ENCODE measurements at places on chromosomes 5 and 9.

DNA sequence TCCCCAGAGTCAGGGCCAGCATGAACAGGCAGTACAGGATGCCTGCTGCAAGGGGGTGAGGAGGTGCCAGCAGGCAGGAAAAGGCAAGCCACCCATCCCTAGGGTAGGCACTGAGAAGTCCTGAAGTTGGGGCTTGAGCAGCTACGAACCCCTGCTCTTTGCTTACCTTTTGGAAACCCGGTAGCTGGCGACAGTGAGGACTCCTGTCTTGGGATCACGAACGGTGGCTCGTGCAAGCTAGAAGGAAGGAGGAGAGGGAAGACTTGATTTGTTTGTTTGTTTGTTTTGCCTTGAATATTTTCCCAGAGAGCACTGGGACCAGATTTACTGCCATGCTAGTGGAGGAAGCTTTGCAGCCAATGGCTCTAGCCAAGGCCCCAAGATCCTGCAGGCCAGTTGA, 23.7 kb downstream of the P4HA2 start:
- DNase-seq: no peak

DNA sequence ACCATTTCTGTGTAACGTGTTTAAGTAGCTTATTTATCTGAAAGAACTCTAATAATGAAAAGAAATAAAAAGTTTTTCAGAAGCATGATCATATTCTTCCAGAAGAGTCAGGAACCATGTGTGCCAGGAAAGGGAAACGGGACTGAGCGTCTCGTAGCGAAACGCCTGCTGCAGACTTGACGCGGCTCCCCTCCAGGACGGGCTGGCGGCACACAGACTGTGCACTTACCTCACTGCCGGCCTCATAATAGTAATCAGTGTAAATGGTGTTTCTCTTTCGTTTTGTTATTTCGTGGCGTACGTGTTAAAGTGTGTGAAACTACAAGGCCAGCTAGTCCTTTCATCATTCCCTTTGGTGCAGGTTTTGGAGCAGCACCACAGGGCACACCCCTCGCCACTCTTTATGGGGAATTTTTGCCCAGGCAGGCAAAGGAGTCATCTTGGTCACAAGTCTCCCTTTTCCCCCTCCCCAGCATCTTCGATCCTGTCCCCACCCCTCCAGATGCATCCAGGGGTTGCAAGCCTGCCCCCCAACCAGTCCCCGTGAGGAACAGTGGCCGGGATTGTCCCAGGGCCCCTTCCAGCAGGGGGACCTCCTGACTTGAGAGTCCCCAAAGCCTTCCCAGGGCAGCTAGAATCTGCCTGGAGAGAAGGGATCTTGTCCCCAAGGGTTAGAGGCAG, 233.1 kb downstream of the FANCC start:
- no peak for DNase-seq

GRCh38 chr9:18825656-18826170, 207.3 kb downstream of the SAXO1 start:
- no peak for DNase-seq

GRCh38 chr9:137053944-137054931, at the start of gene ENTPD2:
Gene ENTPD2 (minus strand): TSS chr9:137054061. CDS start chr9:137053997, 64 bp downstream.
- DNase-seq: peak; percentile 66

- peak; percentile 26 for DNase-seq
Observed at GRCh38 chr5:180209137-180209581, at the start of gene RASGEF1C. Gene RASGEF1C (minus strand): TSS chr5:180209211. CDS start chr5:180138052, 71,159 bp downstream.

DNA sequence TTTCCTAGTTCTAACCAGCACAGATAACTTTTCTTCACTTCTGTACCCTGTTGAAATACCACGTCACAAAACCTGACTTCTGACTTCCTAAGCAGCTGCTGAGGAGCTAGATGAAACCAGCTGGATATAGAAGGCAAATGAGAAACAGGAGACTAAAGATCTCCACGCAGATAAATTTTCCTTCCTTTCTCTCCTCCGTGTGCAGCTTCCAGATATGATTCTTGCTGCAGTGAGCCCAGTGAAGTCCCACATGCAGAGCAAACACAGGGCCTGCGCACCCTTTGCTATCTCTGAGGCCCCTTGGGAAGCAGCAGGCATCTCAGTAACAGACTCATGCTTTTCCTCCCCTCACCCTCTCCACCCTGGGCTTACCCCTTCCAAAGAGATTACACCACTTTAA, 1638.3 kb downstream of the MAT2B start:
- DNase-seq: no peak

DNA sequence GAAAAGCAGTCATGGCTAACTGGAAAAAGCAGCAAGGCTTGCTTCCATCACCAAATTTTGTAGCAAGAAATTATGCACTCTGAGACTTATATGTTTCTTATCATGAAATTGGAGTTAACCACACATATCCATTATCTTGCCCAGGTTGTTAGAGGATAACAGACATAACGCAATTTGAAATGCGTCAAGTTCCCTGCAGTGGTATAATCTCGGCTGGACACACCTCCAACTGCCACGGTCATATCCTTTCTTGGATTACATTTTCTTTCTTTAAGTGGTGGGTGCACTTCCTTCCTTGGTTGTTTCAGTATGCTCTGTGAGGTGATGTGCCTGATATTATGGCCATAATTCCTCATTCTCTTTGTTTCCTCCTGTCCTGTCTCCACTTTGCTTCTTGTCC, 695.0 kb upstream of the DMAC1 start:
- no peak for DNase-seq

DNA sequence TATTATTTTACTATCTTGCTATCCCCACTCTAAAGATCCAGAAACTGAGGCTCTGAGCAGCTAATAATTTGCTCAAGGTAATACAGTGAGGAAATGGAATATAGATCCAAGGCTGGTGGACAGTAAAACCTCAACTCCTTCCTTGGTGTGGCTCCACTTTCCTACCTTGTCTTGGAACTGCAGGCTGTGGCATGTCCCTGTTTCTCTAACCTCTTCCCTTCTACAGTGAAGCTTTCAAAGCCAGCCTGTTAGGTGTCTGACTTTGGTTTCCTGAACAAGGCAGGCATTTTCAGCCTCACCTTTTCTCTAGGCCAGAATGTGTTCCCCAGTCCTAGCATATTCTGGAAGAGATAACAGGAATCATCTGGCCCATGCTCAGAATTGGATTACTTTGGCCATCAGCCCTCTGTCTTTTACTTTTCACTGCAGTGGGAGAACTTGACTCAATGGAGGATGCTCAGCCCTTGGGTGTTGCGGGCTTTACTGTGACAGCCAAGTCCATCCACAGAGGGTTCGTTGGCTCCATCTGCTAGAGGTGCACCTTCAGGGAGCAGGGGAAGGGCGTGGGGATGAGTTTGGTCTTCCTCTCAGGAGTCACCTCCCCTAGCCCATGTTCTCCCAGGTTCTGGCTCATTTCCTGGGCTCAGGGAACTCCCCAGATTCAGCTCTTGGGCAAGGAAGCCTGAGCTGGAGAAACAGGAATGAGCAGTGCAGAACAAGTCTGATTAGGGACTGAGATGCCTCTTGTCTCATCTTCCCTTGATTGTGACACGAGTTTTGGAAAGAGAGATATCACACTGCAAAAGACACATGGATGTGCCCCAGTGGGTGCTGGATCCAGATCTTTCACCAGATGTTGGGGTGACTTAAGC, 1.1 kb downstream of the NIPAL4 start:
- DNase-seq: no peak

GRCh38 chr9:131620764-131621520, 75.6 kb downstream of the PRRT1B start:
- DNase-seq: no peak

DNA sequence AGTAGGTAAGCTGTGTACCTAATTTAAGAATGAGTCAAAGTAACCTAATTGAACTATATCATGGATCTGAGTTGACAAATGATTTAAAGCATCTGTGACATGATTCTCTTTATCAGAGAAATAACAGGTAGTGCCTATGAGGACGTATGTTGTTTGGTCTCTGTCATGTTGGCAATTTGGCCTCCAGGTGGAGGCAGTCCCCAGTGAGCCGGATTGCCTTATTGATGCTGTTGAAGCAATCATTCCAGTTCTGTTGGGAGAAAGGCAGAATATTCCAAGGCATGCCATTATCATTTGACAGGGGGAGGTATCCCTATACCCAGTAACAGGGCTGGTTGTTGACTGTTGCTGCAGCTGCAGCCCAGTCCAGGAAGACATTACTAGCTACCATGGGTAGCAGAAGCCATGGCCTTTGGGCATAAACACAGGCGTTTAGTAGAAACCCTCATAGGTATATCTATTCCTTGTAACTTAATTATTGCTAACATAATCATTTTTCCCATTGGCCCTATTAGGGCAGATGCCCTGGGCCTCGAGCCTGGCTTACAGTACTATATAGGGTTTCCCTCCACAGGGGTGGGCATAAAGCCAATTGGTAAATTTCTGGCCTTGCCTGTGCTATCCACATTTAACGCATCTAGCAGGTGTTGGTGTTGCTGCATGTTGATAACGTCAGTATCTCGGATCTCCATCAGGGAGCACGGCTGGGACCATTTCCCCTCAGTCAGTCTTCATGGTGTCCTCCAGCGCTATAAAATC, 12.2 kb upstream of the SLC22A4 start:
- DNase-seq: no peak

DNA sequence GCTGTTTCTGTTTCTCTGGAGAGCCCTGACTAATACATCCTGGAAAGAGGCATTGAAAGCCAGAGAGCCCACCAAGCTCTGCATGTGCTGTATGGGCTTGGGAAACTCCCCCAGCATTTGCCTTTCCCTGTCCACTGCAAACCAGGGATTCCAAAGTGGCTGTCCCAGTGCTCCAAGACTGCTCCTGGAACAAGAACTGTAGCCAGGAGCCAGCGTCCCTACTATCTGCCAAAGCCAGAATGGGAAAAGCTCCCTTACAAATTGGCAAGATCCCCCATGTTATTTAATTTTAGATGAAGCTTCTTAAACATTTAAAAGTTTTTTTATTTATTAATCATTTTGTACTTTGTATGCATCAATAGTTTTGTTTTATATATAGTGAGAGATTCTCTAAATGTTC, 263.2 kb downstream of the GABRB2 start:
- no peak for DNase-seq

DNA sequence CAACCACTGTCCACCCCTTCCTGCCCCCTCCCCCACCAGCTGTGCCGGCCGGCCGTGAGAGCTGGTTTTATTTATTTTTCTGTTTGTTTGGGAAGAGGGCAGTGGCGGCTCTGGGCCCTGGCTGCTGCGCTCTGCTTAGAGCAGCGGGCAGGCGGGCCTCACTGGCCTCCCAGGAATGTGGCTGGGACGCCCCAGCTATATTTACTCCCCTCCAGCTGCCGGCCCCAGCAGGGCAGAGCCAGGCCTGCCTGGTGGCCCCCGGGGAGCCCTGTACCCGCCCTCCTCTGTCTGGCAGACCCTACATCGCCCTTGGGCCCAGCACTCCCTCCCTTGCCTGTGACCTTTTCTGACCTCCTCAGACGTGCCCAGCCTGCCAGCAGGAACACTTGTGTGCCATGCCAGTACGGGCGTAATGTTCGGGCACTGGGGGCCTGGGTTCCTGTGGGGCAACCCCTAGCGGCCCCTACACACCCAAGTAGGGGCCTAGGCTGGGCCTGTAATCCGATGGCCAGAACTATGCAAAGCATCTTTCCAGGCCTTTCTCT, 7.7 kb downstream of the CXXC5 start:
- DNase-seq: no peak

- DNase-seq: no peak
Observed at GRCh38 chr5:177509991-177510566, 453 bp upstream of the DOK3 start.

GRCh38 chr5:131685516-131686171, 50.6 kb upstream of the RAPGEF6 start:
- no peak for DNase-seq

DNA sequence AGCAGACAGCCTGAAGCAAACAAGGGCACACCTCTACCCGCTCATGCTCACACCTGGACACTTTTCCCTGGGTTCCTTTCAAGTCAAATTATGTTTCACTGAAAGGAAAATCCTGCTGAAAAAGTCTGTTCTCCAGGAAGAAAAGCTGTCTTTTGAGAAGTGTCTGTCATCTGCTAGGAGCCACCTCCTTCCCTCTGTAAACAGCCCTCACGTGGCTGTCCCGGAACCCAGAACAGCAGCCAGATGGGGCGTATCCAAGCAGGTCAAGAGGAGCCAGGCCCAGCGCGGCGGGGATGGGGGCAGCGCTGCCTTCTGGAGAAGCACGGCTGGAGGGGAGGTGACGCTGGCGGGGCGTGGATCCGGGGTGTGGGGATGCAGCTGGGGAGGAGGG, at the start of gene PNPLA7:
Gene PNPLA7 (minus strand): TSS at position 172 of the 391 bp plus-strand sequence. CDS start 205 bp downstream, outside the sequence.
- peak; percentile 31 for DNase-seq

- no peak for DNase-seq
Observed at GRCh38 chr5:171351536-171352073, 36.0 kb upstream of the NPM1 start.

- no peak for DNase-seq
Observed at GRCh38 chr5:2261004-2261703, 378.4 kb upstream of the IRX4 start.

DNA sequence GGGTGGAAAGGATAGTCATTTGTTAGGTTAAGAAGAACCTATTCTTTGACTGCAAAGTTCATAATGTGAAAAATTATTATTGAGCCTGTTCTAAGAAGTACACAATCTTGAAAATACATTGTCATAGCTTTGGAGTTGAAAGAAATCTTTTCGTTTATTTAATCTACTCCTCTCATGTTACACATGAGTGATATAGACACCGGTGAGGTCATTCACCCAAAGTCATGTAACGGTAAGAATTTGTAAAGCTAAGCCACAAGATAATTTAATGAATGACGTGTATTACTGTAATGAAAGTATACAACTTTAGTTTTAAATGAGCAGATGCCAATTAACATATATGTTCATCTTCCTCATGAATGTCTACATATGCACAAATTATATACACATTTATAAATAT, 284.1 kb upstream of the PDE4D start:
- DNase-seq: no peak

- DNase-seq: no peak
Observed at GRCh38 chr5:7781899-7782298, 69.0 kb downstream of the CFAP90 start.

GRCh38 chr5:140020601-140021177, 22.4 kb downstream of the NRG2 start:
- no peak for DNase-seq

GRCh38 chr9:102506406-102506805, 488.7 kb upstream of the CYLC2 start:
- no peak for DNase-seq

GRCh38 chr5:40831346-40832210, 3.4 kb downstream of the RPL37 start:
- no peak for DNase-seq

Measured in naive thymus-derived CD4-positive, alpha-beta T cell (primary cell).